ENCODE measurements at places on chromosomes 1 and 21. TPM values are rescaled to one million over a fixed set of nuclear protein-coding genes. Genes with fewer than 3 reads are reported as not detected.

The LYPLA2 gene
- total RNA-seq = 26.2 TPM

The GFI1 gene
- total RNA-seq = 3.6 TPM

The ERICH3 gene
- total RNA-seq = 2.4 TPM

The ERG gene
- 14.9 TPM for total RNA-seq

The COQ8A gene
- 20.0 TPM for total RNA-seq

Data from umbilical cord (tissue), 2 donors.